Stimulated activated CD4-positive, alpha-beta T cell treated with anti-CD3 and anti-CD28 coated beads, Interleukin-12 subunit alpha, Interleukin-12 subunit beta, amount 100 ng/mL, for 4 hours (primary cell): ENCODE measurements at places on chromosomes 2 and 18.

DNA sequence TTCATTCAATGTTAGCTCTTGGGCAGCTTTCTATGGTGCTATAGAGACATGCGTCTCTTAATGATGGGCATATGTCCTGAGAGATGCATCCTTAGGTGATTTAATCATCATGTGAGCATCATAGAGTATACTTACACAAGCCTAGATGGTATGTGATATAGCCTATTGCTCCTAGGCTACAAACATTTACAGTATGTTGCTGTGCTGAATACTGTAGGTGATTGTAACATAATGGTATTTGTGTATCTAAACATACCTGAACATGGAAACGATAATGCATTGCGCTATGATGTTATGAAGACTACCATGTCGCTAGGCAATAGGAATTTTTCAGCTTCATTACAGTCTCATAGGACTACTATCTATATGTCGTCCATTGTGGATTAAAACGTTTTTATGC is 89.4 kb downstream of the ARHGAP15 start:
- DNase-seq: no peak

- DNase-seq: no peak
These were observed 130.5 kb downstream of the PLCL1 start for GRCh38 chr2:197934934-197935289.

GRCh38 chr2:85753525-85754312 is at the start of gene ATOH8:
ATOH8 (plus strand) TSS chr2:85753991; CDS start chr2:85754190, 199 bp downstream.
- peak; percentile 21 for DNase-seq

- no peak for DNase-seq
These were observed 444.3 kb downstream of the RND3 start for GRCh38 chr2:150043172-150043500.

- no peak for DNase-seq
These were observed 6.3 kb downstream of the NRP2 start for GRCh38 chr2:205688417-205689200.
